ENCODE measurements at places on chromosomes 1 and 21.

DNA sequence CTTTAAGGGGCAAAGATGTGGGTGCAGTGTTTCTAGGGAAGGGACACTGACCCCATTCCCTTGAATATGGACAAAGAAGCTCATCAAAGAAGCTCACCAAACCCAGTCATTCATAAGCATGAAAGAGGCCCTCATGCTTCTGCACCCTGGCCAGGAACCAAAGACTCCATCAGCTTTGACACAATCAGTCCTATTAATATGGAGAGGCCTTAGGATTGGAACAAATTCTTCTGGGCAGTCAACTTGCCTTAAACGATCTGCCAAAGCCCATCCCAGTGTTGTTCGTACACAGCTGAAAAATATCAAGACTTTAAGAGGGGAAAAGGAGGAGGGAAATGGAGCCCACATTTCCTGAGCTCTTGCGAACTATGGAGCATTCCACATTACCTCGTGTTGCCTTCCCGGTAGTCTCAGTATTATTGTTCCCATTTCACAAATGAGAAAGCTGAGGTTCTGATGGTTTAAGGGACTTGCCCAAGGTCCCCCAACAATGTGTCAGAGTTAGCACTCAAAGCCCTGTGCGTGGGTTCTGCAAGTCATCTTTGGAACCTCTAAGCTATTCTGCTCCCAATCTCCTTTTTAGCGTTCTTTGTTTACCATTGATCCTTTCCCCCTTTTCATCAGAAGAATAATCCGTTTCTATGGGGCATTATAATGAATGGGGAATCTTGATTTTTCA, 161.9 kb downstream of the ZBTB18 start:
- DNase-seq = no peak

- no peak for DNase-seq
These were observed 41.0 kb downstream of the ATP2B4 start for GRCh38 chr1:203667616-203668015.

DNA sequence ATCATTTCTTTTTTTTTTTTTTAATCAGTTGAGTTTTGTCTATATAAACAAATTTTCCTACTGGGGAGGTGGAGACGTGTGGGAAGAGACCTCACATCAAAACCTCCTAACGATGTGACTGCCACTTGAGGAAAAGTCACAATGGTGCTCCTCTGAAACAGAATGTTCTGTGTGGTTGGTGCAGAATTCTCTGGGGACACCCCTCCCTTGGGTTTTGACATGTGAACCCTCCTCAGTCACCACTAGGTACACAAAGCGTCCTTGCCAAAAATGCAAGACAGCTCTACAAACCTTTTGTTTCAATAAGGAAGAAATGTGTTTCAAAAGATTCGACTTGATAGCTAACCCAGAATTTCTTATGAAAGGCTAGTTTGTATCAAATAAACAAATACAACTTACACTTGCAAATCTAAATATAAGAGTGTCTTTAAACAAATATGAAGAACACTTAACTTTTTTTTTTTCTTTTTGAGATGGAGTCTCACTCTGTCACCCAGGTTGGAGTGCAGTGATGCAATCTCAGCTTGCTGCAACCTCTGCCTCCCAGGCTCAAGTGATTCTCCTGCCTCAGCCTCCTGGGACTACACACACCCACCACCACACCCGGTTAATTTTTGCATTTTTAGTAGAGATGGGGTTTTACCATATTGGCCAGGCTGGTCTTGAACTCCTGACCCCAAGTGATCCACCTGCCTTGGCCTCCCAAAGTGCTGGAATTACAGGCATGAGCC, 9.3 kb downstream of the SLC25A24 start:
- DNase-seq = no peak

DNA sequence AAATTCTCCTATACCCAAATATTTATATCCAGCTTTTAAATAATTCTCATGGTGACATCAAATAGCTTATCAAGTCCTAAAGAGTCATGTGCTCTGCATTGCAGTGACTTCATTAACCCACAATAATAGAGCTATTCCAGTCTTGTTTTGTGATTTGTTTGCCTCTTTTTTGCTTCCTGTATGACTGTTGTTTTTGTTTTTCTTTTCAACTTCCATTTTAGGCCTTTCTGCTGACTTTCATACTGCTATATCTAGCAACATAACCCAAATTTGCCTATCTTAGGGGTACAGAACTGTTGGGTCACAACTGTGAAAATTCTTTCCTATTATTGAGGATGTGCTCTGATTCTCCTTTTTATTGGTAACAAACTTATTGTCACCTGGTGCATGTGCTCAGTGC, 30.3 kb downstream of the SPATA17 start:
- no peak for DNase-seq

GRCh38 chr21:27498025-27498424, 531.1 kb upstream of the ADAMTS5 start:
- no peak for DNase-seq

GRCh38 chr1:39672551-39672947, 642 bp upstream of the NT5C1A start:
- DNase-seq = peak; percentile 40

DNA sequence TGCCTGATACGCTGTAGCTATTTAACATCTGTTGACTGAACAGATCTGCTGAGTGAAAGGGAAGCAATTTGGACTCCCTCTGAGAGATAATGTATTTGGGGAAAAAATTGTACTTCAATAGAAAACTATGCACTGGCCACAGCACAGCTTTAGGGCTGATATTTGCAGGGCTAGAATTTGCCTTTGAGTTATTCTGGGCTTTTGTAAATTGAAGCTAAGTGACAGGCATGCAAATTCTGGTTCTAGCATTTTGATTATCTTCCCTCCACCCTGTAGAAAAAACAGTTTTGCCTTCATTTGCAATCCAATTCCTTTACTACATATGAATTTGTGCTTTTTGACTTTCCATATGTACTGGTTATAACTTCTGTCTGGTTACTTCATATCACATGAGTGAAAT, 7.9 kb downstream of the KYAT3 start:
- no peak for DNase-seq

DNA sequence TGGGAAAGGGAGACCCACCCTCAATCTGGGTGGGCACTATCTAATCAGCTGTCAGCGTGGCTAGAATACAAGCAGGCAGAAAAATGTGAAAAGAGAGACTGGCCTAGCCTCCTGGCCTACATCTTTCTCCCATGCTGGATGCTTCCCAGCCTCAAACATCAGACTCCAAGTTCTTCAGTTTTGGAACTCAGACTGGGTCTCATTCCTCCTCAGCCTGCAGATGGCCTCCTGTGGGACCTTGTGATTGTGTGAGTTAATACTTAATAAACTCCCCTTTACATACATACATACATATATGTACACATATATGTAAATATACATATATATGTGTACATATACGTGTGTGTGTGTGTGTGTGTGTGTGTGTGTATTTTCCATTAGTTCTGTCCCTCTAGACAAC, 207.1 kb downstream of the BRINP2 start:
- no peak for DNase-seq

DNA sequence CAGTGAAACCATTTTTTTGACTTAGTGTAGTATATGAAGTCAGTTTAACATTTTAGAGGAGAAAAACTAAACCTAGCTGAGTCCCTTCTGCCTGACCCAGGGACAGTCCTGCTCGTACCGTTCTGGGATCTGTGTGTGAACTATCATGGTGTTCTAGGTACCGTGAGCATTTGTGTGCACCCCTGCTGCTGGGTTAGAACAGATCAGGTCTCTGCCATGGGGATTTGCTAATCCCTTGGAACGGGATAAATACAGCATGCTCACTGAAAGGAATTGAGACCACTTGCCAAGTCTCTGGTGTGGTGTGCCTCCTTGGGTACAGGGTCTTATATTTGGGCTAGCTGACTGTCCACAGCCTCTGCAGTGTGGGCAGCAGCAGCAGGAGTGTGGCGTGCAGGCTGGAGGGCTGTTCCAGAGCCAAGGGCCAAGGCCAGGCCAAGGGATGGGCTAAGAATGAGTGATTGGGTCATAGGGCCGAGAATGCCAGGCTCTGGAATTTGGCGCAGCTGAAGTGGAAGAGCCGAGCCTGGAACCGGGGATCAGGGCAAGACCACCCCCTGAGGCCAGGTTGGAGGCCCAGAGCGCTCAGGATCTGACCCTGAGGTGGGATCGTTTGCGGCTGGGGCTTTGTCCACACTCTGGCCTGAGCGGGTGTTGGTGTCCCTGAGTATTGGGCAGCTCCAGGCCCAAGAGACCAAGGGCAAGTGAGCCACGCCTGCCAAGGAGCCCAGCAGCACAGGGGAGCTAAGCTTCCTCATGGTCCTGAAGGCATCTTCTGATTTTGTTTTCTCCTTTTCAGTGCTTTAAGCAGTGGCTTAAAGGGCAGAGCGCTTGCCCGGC, 66.3 kb downstream of the VPS26C start:
- DNase-seq = no peak

DNA sequence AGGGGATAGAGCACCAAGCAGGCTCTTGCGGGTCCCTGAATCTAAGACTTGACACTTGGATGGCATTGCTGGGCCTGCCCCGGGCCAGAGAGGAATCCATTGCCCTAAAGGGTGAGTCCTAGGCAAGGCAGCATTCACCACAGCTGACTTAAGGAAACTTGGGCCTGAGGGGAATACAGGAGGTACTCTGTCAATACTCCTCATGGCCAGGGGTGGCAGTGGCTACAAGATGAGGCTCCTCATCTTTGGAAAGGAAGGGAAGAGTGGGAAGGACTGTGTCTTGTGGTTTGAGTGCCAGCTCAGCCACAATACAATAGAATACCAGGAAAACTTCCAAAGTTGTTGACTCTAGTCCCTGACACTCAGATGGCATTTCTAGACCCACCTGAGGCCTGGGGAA, 5.1 kb downstream of the KRTAP22-1 start:
- DNase-seq = no peak

DNA sequence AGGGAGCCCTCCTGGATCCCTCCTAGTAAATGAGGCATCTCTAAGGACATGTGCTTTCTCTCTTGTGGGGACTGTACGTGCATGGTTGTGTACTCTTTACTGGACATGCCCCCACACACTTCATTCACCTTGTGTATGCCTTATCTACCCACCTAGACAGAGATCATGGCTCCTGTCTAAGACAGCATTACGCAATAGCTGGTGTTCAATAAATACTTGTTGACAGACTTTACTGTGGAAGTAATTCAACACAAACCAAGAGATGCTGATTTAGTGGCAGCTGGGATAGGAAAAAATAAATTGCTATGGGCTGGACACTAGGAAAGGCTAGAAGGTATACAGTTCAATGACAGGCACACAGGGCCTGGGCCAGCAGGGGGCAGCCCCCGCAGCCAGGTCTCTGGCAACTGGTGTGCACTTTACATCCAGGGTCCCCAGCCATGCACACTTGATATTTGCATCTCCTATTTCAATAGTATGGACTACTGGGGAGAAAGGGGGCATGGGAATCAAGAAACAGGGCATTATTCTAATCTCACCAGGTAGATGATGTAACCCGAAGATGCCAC, 24.2 kb downstream of the TRABD2B start:
- no peak for DNase-seq

- DNase-seq = no peak
These were observed 41.4 kb downstream of the URB1 start for GRCh38 chr21:32351428-32351827.

GRCh38 chr1:172764378-172764777, 105.5 kb downstream of the FASLG start:
- DNase-seq = peak; percentile 36

GRCh38 chr1:97042551-97042950, 321.0 kb downstream of the PTBP2 start:
- no peak for DNase-seq

DNA sequence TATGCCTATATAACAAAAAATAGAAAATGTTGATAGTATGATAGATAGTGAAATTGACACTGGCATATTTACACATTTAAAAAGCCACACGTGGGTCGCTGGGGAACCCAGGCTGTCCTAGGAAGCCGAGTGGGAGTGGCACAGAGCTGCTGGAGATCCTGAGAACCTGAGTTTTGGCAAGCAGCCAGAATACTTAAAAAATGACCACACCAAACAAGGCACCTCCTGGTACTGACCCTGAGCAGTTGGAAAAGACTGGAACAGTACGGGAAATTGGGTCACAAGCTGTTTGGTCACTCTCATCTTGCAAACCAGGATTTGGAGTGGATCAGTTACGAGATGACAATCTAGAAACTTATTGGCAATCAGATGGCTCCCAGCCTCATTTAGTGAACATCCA, 111.5 kb downstream of the ZFYVE9 start:
- DNase-seq = no peak

All from stimulated activated CD4-positive, alpha-beta T cell treated with anti-CD3 and anti-CD28 coated beads, Interleukin-4, amount 100 ng/mL, for 1 hour (primary cell).